ENCODE measurements at places on chromosomes 3 and 15. TPM values are rescaled to one million over a fixed set of nuclear protein-coding genes. Genes with fewer than 3 reads are reported as not detected.

GPR176 gene
- 8.2 TPM for total RNA-seq

PLSCR2 gene
- total RNA-seq: 0.28 TPM

TWF2 gene
- 51.0 TPM for total RNA-seq

EFCC1 gene
- not detected for total RNA-seq

PRR23B gene
- not detected for total RNA-seq

SLC27A2 gene
- total RNA-seq: 10.9 TPM

STXBP5L gene
- not detected for total RNA-seq

PLCH1 gene
- 0.34 TPM for total RNA-seq

EIF3J gene
- total RNA-seq: 101 TPM

TGFBR2 gene
- 26.7 TPM for total RNA-seq

INKA1 gene
- total RNA-seq: 8.8 TPM

ARL6 gene
- 3.4 TPM for total RNA-seq

GOLGA8T gene
- not detected for total RNA-seq

UCN2 gene
- total RNA-seq: 2.4 TPM

CCDC33 gene
- total RNA-seq: 0.50 TPM

GPR149 gene
- total RNA-seq: not detected

DUOX1 gene
- 26.7 TPM for total RNA-seq

GASK1A gene
- 0.50 TPM for total RNA-seq

MNS1 gene
- total RNA-seq: not detected

DCBLD2 gene
- total RNA-seq: 98.1 TPM

AHSG gene
- total RNA-seq: not detected

SI gene
- total RNA-seq: not detected

THRB gene
- total RNA-seq: 14.2 TPM

USP3 gene
- 68.9 TPM for total RNA-seq

C3orf22 gene
- not detected for total RNA-seq

NOX5 gene
- under 0.01 TPM for total RNA-seq

BFSP2 gene
- total RNA-seq: not detected

TRPM1 gene
- total RNA-seq: 0.68 TPM

CHST2 gene
- total RNA-seq: 22.9 TPM

WDR49 gene
- 0.34 TPM for total RNA-seq

PLA1A gene
- 0.14 TPM for total RNA-seq

TRPC1 gene
- total RNA-seq: 7.8 TPM

NLGN1 gene
- 0.36 TPM for total RNA-seq

GOLGA6L4 gene
- total RNA-seq: 0.34 TPM

ISLR gene
- total RNA-seq: not detected
